ENCODE measurements at places on chromosomes 7 and 10.

DNA sequence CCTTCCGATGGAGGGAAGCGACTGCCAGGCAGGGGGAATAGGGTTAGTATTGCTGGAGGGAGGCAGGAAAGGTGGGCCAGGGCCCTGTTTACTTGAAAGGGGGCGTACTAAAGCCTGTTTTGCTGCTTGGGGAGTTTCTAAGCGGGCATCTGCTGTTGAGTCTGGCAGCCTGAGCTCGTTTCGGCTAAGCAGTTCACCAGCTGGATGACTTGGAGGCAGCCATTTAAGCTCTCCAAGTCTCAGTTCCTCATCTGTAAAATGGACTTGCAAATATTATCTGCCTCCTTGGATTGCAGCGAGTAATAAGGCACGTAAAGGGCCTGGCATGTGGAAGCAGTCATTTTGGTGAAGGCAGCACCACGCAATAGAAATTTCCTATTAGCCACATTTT lies 44.0 kb downstream of the LDB3 start:
- no peak for DNase-seq
- peak overlapping the region; percentile 77 for H3K27ac ChIP-seq
- peaks cover 10% of the 10 kb centered on the region for H3K4me1 ChIP-seq
- H3K4me3 ChIP-seq = peak overlapping the region; percentile 81
- no peaks in the 10 kb centered on the region for H3K27me3 ChIP-seq
- no peaks in the 10 kb centered on the region for H3K36me3 ChIP-seq

- DNase-seq = no peak
- peaks cover 26% of the 10 kb centered on the region for H3K27me3 ChIP-seq
- H3K27ac ChIP-seq = peak overlapping the region; percentile 43
- no peaks in the 10 kb centered on the region for H3K36me3 ChIP-seq
- H3K4me1 ChIP-seq = peaks cover 7% of the 10 kb centered on the region
Observed at GRCh38 chr7:149415391-149416071, 45.3 kb downstream of the ZNF777 start.

DNA sequence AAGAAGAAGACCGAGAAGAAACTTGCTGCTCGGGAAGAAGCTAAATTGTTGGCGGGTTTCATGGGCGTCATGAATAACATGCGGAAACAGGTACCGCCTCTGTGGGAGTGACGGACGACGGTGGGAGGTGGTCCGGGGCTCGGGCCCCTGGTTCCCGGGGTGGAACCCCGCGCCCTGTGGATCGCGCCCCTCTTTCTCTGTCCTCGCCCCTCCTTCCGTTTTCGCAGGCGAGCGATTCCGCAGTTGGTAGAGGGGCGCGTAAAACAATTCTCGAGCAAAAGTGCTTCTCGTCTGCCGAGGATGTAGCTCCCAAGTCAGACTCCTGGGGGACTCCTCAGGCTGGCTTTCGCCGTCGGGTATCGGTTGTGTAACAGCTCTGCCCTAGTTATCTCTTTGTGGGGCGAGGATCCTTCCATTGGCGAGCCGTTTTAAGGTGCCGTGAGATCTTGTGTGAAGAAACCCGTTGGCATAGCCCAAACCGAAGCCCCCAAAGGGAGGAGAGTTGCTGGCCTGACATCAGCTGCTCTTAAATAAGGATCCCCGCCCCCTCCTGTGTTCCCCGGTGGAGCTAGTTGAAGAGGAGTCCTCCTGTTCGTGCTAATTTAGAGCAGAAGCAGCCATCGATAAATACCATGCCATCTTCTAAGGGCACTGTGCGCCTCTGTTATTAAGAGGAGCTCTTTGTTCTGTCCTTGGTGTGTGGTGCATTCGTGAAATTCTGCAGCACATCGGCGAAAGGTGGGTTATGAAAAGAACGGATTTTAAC lies 655 bp downstream of the KLHL7 start:
- no peaks in the 10 kb centered on the region for H3K27me3 ChIP-seq
- H3K36me3 ChIP-seq = peaks cover 5% of the 10 kb centered on the region
- peak overlapping the region; percentile 93 for H3K4me3 ChIP-seq
- DNase-seq = peak; percentile 52
- peak overlapping the region; percentile 93 for H3K27ac ChIP-seq

GRCh38 chr7:82164813-82165212 lies 278.8 kb downstream of the CACNA2D1 start:
- no peaks in the 10 kb centered on the region for H3K36me3 ChIP-seq
- no peaks in the 10 kb centered on the region for H3K27me3 ChIP-seq
- H3K4me3 ChIP-seq = no peak overlapping the region
- no peak for DNase-seq
- no peaks in the 10 kb centered on the region for H3K4me1 ChIP-seq
- H3K27ac ChIP-seq = no peak overlapping the region

GRCh38 chr10:31704195-31704594 lies 224.4 kb downstream of the ARHGAP12 start:
- no peaks in the 10 kb centered on the region for H3K27me3 ChIP-seq
- peaks cover 4% of the 10 kb centered on the region for H3K36me3 ChIP-seq
- no peak overlapping the region for H3K27ac ChIP-seq
- DNase-seq = no peak
- no peak overlapping the region for H3K4me3 ChIP-seq

DNA sequence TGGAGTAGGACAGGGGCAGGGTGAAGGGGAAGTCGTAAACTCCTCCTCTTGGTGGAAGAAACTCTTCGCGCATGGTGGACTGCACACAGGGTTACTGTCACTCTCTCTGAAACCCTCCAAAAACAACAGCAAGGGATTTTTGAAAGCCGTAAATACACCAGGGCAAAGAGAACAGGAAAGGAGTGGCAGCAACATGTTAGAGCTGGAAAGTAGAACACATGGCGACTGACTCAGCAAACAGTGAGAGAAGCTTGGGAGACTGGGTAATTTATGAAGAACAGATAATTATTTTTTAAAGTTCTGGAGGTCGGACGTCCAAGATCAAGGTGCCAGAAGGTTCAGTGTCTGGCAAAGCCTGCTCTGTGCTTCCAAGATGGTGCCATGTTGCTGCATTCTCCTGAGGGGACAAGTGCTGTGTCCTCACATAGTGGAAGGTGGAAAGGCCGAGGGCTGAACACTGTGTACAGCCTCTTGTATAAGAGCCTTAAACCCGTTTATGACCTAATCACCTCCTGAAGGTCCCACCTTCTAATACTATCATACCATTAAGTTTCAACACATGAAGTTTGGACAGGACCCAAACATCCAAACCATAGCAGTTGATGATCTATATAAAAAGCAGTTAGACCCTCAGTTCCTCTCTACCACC lies 22.5 kb upstream of the C10orf53 start:
- no peaks in the 10 kb centered on the region for H3K27me3 ChIP-seq
- no peak for DNase-seq
- no peak overlapping the region for H3K27ac ChIP-seq

DNA sequence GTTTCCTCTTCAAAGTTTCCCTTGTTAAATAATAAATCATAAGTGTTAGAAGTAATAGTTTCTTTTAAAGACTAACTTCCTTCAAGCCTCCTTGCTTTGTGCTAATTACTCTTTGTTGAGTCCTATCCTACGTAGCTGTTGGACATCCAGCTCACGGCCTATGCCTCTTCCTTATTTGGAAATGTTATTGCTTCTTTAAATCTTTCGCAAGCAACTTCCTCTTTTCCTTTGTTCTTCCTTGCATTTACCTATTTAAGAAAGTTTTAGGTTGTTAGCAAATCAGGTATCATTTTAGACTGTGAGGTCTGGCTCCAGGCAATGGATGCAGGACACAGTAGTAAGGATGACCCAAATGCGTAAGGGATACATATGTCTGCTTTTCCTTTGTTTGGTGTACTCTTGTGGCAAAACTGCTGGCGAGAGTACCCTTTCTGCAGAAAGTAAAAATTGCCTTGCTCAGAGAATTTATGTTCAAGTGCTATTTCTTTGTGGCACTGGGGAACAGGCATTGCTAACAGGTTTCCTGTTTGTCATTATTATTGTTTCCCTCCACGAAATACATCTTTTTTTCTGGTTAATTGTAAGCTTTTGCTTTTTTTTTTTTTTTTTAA lies 110.5 kb downstream of the DYNC2I1 start:
- no peaks in the 10 kb centered on the region for H3K4me1 ChIP-seq
- peaks cover 2% of the 10 kb centered on the region for H3K27me3 ChIP-seq
- H3K27ac ChIP-seq = no peak overlapping the region

DNA sequence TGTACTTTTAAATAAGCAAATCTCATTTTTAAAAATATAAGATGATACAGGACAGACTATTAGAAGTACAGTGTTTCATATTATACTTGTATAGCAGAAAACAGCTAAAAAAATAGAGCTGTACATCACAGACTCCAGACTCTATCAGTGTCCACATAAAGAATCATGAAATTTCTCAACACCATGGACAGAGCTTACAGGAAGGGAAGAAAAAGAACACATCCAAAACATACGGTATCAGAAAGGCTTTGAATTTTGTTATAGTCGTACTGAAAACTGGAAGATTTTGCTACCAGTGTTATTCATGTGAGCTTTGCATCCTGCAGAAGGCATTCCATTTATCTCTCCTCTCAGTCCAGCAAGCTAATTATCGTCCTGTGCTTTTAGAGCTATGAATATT lies 183.2 kb upstream of the PTPRZ1 start:
- no peaks in the 10 kb centered on the region for H3K27me3 ChIP-seq
- no peak overlapping the region for H3K27ac ChIP-seq
- no peak overlapping the region for H3K4me3 ChIP-seq
- no peaks in the 10 kb centered on the region for H3K36me3 ChIP-seq
- H3K4me1 ChIP-seq = no peaks in the 10 kb centered on the region

GRCh38 chr7:41574377-41574776 lies 128.5 kb downstream of the INHBA start:
- H3K4me1 ChIP-seq = no peaks in the 10 kb centered on the region
- no peak overlapping the region for H3K4me3 ChIP-seq
- DNase-seq = no peak
- H3K36me3 ChIP-seq = no peaks in the 10 kb centered on the region

GRCh38 chr7:106566672-106567071 lies 94.3 kb downstream of the CCDC71L start:
- no peak overlapping the region for H3K4me3 ChIP-seq
- H3K27ac ChIP-seq = no peak overlapping the region
- DNase-seq = no peak
- no peaks in the 10 kb centered on the region for H3K27me3 ChIP-seq
- peaks cover 11% of the 10 kb centered on the region for H3K4me1 ChIP-seq

DNA sequence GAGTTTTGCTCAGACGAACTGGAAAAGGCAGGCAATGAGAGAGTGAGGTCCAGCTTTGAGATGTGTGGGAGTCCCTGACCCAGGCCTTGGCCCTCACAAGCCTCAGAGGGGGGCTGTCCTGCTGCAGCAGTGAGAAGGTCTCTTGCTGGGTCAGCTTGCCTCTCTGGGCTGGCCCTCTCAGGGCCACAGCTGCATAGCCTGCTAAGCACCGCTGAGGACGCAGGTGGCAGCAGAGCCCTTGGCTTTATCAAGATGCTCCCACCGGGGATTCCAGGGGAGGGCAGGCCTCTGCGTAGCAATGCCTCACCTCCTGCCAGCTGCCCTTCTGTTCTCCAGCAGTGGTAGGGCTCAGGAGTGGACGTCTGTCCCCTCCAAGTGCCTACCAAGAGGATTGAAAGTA lies 128.7 kb downstream of the COBL start:
- H3K36me3 ChIP-seq = no peaks in the 10 kb centered on the region
- no peak overlapping the region for H3K27ac ChIP-seq
- no peak for DNase-seq
- no peaks in the 10 kb centered on the region for H3K4me1 ChIP-seq

- H3K36me3 ChIP-seq = no peaks in the 10 kb centered on the region
- no peaks in the 10 kb centered on the region for H3K27me3 ChIP-seq
Observed at GRCh38 chr7:106704000-106704840, 43.3 kb upstream of the CCDC71L start.

GRCh38 chr7:114934713-114935112 lies 12.8 kb downstream of the MDFIC start:
- H3K4me3 ChIP-seq = no peak overlapping the region
- H3K4me1 ChIP-seq = peaks cover 33% of the 10 kb centered on the region
- no peak overlapping the region for H3K27ac ChIP-seq

GRCh38 chr10:62736168-62736546 lies 68.4 kb upstream of the ADO start:
- no peaks in the 10 kb centered on the region for H3K27me3 ChIP-seq
- H3K4me1 ChIP-seq = peaks cover 11% of the 10 kb centered on the region
- H3K27ac ChIP-seq = no peak overlapping the region

GRCh38 chr10:36534471-36535002 lies 590.9 kb upstream of the ANKRD30A start:
- H3K27ac ChIP-seq = no peak overlapping the region
- H3K4me1 ChIP-seq = no peaks in the 10 kb centered on the region
- DNase-seq = no peak
- H3K4me3 ChIP-seq = no peak overlapping the region

GRCh38 chr10:28219251-28219650 lies 83.6 kb downstream of the MPP7 start:
- DNase-seq = no peak
- H3K27ac ChIP-seq = no peak overlapping the region

GRCh38 chr7:16433568-16434122 lies 12.3 kb upstream of the CRPPA start:
- no peak overlapping the region for H3K4me3 ChIP-seq
- H3K36me3 ChIP-seq = no peaks in the 10 kb centered on the region
- DNase-seq = no peak

- peaks cover 30% of the 10 kb centered on the region for H3K36me3 ChIP-seq
- H3K27me3 ChIP-seq = no peaks in the 10 kb centered on the region
- no peak overlapping the region for H3K27ac ChIP-seq
- H3K4me3 ChIP-seq = no peak overlapping the region
- no peak for DNase-seq
Observed at GRCh38 chr7:2420216-2420933, 17.0 kb downstream of the CHST12 start.

DNA sequence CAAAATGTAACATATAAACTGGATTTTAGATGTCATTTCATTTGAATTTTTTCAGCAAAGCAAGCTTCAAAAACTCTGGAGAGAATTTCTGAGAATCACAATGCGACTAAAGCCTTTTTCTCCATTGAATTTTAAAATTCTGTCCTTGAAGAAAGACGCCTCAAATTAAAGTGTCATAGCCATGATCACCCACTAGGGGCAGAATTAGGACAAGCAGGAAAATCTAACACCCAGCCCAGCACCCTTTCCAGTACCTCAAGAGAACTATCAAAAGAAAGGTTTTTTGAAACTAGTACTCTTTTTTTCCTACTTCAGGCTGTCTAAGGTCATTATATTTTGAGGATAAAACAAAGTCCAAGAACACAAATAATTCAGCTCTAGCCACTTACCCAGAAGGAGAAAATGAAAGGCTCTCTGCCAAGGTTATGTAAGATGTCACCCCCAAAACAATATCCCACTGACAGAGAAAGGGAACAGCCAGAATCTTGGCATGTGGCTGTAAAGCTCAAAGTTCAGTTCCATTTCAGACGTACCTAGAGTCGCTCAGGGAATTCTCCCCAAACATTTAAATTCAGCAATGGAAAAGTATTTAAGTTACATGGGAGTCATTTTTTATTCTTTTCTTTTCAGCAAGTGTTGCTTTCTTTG lies 299.4 kb downstream of the SNX13 start:
- peaks cover 15% of the 10 kb centered on the region for H3K27me3 ChIP-seq
- H3K27ac ChIP-seq = no peak overlapping the region
- H3K36me3 ChIP-seq = no peaks in the 10 kb centered on the region
- H3K4me1 ChIP-seq = no peaks in the 10 kb centered on the region
- no peak overlapping the region for H3K4me3 ChIP-seq
- no peak for DNase-seq

DNA sequence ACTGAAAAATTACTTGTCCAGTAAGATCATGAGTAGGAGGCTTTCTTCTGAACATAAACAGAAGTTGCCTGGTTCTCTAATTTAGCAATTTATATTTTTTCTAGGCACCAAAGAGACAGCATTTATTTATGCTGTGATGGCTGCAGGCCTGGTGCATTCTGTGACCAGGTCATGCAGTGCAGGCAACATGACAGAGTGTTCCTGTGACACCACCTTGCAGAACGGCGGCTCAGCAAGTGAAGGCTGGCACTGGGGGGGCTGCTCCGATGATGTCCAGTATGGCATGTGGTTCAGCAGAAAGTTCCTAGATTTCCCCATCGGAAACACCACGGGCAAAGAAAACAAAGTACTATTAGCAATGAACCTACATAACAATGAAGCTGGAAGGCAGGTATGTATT lies 2.8 kb downstream of the WNT16 start:
- H3K27ac ChIP-seq = no peak overlapping the region
- no peaks in the 10 kb centered on the region for H3K36me3 ChIP-seq
- H3K4me1 ChIP-seq = peaks cover 11% of the 10 kb centered on the region
- peaks cover 73% of the 10 kb centered on the region for H3K27me3 ChIP-seq
- DNase-seq = no peak

Data from activated T-helper 2 cell treated with anti-CD3 and anti-CD28 coated beads, Interferon-gamma antibody, Interleukin-2, Interleukin-4, amounts not matched to agents 10 μg/mL and 5 μg/mL and 100 μg/mL, durations not matched to agents 14 hours and 24 hours and 36 hours (primary cell).